NCI-H1092 treated with DMSO at 0.1 percent for 48 hours (cell line): ENCODE measurements at places on chromosomes 16 and 17.
A peak's percentile ranks its signal among the peaks of the same experiment; 100 is the strongest.

DNA sequence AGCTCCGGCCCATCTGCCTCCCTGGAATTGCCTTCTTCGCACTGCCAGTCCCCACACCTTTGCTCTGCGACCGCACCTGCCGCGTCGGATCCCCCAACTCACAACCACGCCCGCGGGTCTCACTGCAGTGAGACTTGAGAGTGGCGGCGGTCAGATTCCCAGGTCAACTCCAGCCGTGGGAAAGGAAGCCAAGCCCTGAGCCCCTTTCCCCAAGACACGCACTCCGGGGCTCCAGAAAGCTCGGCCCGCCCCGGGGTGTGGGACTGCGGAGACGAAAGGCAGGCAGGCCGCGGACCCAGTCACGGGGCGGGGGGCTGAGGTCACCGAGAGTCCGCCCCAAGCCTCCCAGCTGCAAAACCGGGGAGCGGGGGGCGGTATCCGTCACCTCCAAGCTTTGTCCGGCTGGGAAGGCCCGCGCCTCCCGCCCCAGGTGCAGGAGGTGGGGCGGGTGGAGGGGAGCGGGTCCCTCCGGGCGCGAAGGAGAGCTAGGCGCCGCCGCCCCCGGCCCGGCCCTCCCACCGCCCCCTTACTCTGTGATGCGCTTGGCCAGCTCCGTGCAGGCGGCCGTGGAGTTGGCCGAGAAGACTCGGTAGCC is 615 bp downstream of the PRPSAP1 start:
- peak; percentile 23 for DNase-seq

- no peak for DNase-seq
These were observed 5.8 kb upstream of the NRN1L start for GRCh38 chr16:67878846-67879245.

DNA sequence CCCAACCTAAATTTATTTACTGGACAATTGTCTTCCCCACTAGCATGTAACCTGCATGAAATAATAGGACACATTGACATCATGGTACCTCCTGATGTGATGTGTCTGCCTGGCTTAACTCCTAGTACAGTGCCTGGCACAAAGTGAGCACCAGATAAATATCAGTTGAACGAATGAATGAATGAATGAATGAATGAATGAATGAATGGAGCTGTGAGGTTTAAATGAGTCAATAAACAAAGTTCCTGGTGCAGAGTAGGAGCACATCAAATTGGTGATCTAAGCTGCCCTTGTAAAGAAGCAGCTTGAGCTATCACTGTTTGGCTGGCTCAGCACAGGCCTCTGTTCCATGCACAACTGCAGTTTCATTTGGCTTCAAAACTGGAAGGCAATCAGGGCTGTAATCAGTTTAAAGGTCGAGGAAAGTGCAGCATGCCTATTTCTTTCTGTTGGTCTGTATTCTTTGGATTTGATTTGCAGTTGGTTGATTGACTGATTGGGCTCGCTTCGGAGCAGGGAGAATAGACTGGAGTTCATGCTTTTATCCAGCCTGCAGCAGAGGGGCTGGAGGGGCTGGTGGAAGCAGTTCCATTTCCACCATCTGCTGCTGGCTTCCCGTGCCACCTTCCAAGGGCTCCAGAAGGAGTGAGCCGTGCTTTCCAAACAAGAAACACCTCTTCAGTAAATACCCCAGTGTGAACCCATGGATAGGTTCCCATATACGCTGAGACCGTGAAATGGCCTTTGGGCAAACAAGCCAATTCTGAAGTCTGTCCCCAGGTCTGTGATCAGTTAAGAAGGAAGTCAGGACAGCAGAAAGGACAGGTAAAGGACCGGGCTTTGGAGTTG is 54.6 kb downstream of the GPRC5B start:
- DNase-seq, result no peak

DNA sequence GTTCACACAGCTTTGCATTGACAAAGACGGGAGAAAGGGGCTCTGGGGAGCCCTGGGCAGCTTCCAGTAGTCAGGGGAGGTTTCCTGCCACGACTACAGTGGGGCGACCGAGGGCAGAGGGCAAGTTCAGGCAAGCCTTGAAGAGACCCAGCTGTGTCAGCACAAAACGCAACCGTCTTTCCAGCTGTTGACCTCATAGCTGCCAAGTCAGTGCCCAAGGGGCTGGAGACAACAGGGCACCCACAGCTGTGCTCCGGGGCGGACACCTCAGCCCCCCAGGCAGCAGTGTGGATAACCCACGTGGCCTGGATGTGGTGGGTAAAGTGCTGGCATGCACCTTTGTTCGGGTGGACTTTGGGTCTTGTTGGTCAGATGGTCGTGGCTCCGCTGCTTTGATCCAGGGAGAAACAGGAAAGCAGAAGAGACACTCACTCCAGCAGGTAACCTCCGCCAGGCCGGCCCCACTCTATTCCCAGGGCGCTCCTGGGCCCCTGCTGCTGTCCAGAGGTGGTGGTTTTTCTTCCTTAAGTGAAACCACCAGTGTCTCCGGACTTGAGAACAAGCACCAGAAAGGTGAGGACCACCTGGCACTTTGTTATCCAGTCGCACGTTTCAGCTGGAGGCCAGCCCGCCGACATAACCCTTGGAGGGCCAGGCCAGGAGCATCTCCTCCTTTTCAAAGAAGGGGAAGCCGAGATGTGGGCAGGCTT is 17.6 kb upstream of the CBX2 start:
- no peak for DNase-seq

GRCh38 chr16:85316944-85317343 is 204.7 kb upstream of the CIBAR2 start:
- DNase-seq, result no peak

GRCh38 chr17:57833179-57833939 is 16.5 kb downstream of the MRPS23 start:
- DNase-seq, result peak; percentile 79

DNA sequence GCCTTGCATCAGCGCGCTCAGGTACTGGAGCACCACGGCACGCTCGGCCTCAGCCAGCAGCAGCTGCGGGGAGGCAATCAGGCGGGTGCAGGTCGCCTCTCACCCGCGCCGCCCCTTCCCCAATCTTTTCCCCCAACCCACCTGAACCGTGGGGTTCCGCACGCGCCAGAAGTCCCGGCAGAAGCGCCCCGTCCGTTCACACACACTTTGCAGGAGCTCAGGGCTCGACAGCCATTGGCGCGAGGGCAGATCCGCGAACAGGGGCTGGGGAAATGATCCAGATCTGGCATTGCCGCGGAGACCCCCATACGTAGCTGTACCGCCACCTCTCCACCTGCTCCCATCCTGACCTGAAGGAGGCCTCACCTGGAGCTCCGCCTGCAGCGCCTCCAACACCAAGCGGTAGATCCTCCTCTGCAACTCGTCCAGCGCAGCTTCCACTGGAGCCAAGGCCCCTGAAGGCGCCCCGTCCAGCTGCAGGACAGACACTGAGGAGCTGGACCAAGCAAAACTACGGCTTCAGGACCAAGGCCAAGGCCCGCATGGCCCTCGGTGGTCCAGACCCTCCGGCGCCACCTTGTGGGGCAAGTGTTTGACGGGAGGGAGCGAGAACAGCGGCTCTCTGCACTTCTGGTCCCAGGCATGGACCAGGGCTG is 1.4 kb upstream of the MATCAP1 start:
- DNase-seq, result peak; percentile 53

DNA sequence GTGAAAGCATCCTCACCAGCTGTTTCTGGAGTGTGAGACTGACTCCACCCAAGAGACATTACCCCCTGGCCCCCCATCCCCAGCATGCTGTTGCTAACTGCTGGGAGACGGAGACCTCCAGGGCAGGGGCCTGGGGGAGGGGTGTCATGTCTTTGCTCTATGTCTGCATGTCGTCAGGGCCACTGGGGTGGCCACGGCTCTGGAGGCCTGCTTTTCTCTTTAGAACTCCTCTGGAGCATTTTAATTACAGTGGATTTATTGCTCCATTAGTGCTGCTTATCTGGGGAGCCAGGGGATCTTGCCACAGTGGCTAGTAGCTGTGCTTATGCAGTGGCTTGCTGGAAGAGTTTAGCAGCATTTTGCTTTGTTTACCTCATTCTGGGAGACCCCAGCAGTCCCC is 32.3 kb downstream of the CLEC16A start:
- no peak for DNase-seq

DNA sequence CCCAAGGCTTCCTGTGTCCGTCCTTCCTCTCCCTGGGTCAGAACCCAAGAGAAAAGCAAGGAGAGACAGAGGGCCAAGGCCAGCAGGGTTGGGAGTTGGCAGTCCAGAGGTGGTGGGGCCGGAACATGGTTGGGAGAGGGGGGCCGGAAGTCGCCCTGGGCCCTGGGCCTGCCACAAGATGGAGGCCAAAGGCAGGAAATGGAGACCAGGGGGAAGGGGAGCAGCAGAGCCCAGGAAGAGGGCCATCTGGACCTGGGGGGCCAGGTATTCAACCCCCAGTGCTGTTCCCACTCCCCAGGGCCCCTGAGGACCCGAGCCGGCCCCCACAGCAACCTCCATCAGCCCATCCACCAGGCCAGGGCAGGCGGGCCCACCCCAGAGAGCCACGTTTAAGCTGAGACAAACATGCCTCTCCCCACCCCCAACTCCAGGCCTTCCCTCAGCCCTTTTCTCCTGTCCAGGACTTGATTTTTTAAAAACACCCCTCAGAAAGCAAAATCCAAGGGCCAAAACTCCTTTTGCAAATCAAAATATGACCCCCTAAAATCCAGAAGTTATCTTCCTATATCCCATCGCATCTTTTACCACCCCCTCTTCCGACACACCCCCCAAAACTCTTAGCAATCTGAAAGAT is 4.4 kb upstream of the BCL6B start:
- no peak for DNase-seq

GRCh38 chr16:89798832-89799370 is 17.5 kb downstream of the FANCA start:
- no peak for DNase-seq

- DNase-seq, result no peak
These were observed 126.3 kb downstream of the BANP start for GRCh38 chr16:88077328-88078108.

DNA sequence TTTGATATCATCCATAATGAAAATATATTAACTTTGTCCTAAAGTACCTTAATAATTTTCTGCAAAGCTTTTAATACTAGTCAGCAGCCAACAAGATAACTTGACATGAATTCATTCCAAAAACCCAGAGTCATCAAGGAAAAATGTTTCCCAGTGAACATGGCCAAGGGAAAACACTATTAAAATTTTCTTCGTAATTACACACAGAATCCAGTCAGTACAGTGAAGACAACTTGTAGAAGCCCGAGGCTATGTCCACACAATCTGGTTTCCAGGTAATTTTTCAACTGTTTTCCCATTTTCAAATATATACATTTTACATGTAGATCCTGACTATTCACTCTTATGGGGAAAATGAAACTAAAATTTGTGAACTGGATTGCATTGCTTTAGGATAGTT is 600.9 kb downstream of the CDH8 start:
- no peak for DNase-seq

DNA sequence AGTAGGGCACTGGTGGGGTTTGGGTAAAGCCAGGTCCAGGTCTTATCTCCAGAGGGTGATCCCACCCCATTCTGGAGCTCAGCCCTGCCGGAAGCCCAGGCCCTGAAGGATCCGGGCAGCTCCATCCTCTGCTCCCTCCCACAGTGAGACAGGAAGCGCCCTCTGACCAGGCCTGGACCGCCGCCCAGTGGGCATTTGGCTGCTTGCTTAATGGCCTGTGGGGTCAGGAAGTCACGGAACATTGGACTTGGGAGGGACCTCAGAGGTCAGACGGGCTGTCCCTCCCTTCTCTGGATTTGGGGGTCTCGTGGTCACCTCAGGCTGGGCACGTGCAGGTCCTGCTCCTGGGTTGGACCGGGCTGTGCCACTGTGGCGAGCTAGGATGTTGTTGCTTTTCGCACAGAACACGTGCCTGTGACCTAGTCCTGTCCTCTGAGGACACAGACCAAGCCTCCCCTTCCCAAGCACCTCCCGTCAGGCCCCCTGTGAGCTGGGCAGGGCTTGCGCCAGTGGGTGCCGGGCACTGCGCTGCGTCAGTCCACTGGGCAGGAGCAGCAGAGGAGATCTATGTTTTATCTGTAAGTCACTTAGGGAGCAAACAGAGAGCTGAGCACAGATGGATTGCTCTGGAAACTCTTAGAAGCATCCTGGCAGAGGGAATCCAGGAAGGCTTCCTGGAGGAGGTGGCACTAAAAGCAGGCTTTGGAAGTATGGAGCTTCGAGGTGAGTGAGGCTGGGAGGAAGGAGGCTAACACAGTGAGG is 49.4 kb upstream of the GSE1 start:
- no peak for DNase-seq

- no peak for DNase-seq
These were observed 19.0 kb upstream of the VWA3A start for GRCh38 chr16:22073350-22073749.

GRCh38 chr17:14792746-14793145 is 472.4 kb downstream of the PMP22 start:
- no peak for DNase-seq

- peak; percentile 72 for DNase-seq
These were observed 245.9 kb downstream of the FTO start for GRCh38 chr16:53949715-53950410.

DNA sequence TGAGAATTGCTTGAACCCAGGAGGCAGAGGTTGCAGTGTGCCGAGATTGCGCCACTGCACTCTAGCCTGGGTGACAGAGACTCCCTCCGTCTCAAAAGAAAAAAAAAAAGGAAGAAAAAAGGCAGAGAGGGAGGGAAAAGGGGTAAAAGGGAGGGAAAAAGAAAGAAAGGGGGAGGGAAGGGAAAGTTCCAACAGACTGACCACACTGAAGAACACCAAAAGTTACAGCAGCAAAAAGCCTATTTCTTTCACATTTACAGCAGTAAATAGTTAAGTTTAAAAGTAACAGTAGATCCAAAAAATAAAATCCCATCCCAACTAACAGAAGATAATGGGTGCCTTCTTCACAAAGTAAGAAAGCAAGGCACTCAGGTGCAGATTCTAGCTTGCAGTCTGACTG is 36.9 kb upstream of the C17orf78 start:
- no peak for DNase-seq

DNA sequence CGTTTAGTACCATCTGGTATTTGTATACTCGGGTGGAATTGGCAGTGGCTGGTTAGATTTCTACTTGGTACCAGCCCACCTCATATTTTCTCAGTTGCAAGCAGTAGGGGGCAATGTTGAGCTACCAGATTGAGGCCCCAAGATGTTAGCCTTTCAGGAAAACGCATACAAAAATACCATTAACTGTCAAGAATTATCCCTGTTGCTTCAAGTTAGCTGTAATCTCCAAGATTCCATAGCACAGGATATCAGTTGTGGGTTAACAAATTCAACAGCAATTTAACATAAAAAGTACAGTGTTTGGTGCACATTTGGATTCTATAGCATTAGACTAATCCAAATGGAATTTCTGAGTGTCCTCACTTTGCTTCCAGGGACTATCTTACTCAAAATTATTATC is 188.2 kb downstream of the FTO start:
- peak; percentile 81 for DNase-seq

- no peak for DNase-seq
These were observed 25.4 kb downstream of the BMERB1 start for GRCh38 chr16:15459791-15460190.
